Right cardiac atrium (tissue), 5 donors: ENCODE measurements at places on chromosomes 2 and 18. TPM values are rescaled to one million over a fixed set of nuclear protein-coding genes. Genes with fewer than 3 reads are reported as not detected.

- no peak for DNase-seq
Observed at GRCh38 chr2:157523270-157524247, 79.7 kb upstream of the CYTIP start.

LYG2 gene
- total RNA-seq, result not detected

- DNase-seq, result no peak
Observed at GRCh38 chr2:98518101-98518500, 73.4 kb downstream of the INPP4A start.

GRCh38 chr2:233003658-233004555 lies 9.1 kb downstream of the NGEF start:
- no peak for DNase-seq

CREG2 gene
- 0.38 TPM for total RNA-seq

DNA sequence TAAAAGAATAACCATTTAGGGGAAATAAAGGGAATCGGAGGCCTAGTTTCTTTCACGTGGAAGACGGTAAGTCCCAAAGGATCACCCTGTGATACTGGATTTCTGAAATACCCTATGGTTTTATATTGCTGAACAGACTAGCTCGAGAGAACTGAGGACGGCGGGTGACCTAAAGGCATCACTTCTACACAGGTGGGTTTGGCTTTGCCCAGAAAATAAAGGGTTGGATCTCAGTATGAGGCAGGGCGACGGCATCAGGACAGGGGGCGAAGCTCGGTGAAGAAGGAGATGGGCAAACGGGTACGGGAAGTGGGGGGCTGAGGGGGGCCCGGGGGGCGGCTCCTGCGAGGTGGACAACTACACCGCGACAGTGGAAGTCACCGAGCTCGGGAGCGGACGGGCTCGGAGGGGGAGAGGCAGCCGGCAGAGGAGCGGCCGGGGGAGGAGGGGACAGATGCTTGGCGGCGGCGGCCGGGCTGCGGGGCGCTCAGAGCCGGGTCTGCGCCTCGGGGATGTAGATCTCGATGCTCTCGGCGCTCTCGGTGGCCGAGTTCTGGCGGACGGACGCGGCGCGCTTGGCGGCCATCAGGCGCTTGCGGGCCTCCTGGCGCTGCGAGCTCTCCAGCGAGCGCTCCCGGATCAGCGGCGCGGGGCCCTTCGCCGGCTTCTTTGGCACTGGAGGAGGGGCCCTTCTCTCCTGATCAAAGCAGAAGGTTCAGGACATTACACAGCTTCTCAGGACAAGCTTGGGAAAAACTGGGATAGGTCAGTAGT lies 48.9 kb downstream of the TGIF1 start:
- peak; percentile 66 for DNase-seq

DNA sequence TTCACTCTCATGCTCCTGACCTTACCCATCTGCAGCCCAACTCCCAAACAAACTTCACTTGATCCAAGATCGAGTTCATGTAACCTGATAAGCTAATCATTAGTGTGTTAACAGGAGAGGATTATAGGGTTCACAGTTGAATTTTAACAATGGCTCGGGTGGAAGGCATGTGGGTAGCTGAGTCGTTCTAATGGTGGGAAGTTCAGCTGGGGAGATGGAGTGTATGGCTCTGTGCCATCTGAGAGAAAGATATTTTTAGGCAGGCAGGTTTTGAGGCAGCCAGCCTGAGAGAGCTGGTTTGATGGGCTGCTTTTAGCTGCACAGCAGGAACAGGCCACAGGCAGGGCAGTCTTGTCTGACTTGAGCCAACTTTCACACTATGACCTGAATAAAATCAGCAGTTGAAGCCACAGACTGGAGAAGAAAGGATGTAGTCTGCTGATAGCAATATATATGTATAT lies 17.7 kb upstream of the NFE2L2 start:
- DNase-seq, result peak; percentile 65

SPATS2L gene
- 147 TPM for total RNA-seq

GRCh38 chr2:11698009-11698922 lies 28.3 kb upstream of the NTSR2 start:
- DNase-seq, result peak; percentile 79

DNA sequence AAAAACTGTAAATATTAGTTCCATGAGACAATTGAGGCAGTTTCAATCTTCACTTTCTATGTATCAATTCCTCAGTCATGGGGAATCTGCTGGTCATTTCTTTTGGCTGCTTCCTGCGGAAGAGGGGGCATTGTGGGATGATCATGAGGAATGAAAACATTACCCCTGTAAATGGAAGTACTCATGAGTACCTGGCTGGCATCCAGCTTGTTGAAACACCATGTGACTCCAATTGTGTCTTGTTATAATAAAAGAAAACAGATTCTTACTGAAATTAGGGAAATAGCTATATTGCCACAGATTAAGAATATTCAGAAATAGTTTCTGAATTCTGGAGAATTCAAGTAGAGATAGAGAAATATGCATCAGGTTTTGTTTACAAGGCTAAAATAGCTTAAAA lies 41.6 kb upstream of the GPR39 start:
- no peak for DNase-seq

IL36A gene
- total RNA-seq, result not detected

DNA sequence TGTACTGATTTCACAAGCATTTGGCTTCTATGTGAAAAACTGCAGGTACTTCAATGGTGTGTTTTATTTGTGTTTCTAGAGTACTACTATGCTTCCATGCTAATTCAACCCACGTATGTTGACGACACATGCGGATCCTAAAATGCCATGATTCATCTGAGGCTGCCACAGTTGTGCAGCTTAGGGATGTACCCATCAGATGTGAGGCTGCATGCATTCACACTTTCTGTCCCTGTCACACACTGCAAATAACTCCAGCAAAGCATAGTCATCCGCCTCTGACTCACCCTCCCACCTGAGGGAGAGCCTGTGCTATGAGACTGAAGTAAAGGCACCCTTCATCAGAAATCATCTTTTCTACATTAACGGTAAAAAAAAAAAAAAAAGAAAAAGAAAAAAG lies 22.1 kb upstream of the SERTAD2 start:
- DNase-seq, result no peak

- DNase-seq, result no peak
Observed at GRCh38 chr2:133040170-133040569, 370.2 kb upstream of the LYPD1 start.

GATA6 gene
- 73.6 TPM for total RNA-seq

DNA sequence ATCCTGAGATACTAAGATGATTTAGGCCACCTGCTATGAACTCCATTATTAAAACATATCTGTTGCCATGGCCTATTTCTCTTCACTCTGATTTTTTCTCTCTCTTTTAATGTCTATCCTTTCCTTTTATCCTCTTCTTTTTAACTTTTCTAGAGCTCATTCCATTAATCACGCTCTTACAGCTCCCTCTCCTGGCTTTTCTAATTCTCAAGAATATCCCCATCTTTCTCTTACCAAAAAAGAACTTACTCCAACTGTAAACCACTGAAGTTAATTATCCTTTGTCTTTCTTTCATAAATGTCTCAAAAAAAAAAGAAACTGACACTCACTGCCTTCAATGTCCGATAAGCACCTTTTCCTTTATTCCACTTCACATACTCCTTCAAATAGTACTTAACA lies 7.9 kb downstream of the PPP3R1 start:
- no peak for DNase-seq

DNA sequence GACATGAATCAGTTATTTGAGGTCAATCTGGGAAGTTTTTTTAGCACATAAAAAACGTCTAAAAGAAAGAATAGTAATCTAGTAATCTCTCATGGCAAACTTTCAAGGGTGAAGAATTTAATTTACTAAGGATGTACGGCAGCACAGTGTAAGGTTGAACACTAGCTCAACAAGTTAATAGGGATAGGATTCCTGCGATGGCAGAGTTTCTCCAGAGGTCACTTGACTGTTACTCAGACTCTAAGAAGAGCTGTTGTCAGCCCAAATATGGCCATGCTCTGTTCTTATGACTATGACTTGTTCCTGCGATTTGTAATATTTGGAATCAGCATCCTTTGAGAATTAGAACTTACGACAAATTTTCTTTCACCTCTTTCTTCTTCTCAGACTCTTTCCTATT lies 553.3 kb upstream of the TNP1 start:
- no peak for DNase-seq

- DNase-seq, result no peak
Observed at GRCh38 chr2:238338710-238339394, 18.5 kb downstream of the TRAF3IP1 start.

GRCh38 chr2:190318514-190318913 lies 1.1 kb downstream of the HIBCH start:
- no peak for DNase-seq

- DNase-seq, result no peak
Observed at GRCh38 chr2:147331790-147332419, 512.9 kb upstream of the ACVR2A start.

FEV gene
- total RNA-seq, result not detected

ACMSD gene
- not detected for total RNA-seq

LRRTM1 gene
- total RNA-seq, result 0.84 TPM

RPRM gene
- not detected for total RNA-seq

DNA sequence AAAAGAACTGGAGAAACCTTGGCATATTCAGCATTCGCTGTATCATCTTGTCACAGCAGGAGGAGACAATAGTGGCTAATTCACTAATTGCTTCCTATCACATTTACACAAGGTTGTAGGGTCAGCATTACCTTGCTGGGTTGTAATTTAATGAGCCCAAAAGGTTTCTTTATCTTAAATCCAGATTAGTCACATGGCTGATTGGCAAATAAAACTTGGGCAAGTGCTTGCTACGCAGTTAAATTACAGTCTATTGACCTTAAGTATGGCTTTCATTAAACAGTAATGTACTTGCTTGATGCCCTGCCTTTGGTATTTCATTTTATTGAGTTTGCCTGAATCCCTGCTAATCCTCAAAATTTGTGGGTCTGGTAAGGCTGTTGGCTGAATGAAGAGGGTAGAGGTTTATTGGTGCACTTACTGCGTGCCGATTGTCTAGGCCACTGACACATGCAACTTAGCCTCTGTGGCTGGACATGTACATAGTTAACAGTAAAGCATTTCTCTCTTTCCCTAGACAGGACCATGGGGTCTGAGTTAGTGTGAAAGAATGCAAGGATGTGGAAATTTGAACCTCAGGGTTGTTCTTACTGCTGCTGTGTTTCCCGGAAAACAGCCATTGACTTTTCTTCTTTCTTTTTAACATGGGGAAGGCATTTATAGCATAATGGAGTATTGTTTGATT lies 34.3 kb downstream of the FMNL2 start:
- no peak for DNase-seq

DNA sequence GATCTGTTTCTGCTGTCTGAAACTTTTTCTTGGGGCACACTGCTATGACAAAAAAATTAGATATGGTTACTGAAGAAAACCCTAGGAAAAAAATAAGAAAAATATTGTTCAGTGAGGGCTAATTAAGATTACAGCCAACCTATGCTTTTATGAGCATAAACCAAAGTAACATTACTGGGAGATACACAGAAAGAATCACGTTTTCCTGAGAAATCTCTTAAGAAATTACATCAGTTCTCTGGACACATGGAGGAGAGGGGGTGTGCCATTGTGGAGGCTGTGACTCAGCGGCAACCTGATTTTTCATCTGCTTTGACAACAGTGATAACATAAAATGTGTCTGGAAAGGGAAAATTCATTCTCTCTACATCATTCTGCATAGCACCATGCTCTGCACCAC lies 13.4 kb upstream of the NMI start:
- no peak for DNase-seq

GRCh38 chr2:38698467-38699003 lies 32.6 kb downstream of the GALM start:
- no peak for DNase-seq

GPR155 gene
- total RNA-seq, result 15.5 TPM

GRCh38 chr2:165796129-165796528 lies 2.1 kb upstream of the GALNT3 start:
- DNase-seq, result no peak

GRCh38 chr2:238376884-238377391 lies 49.8 kb upstream of the ASB1 start:
- no peak for DNase-seq

DYTN gene
- not detected for total RNA-seq

DNA sequence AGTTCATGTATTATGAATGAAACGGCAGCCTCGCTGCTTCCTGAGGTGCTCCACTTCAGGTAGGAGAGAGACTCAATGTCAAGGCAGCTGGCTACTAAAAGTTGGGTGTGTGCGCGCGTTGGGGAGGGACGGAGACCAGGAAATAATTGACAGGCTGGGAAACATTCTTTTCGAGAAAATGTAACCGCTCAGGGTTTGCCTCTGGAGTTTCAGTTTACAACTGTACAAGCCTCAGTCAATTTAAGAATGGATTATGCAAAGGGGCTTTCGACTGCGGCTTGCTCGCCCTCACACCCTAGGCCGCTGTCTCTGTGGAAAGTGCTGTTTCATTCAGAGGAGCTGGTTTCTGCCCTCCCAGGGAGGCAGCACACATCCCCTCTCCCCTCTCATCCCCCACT lies 4.4 kb upstream of the SPRED2 start:
- DNase-seq, result no peak
